ENCODE measurements at places on chromosomes 1 and 21.

- no peak for DNase-seq
These were observed 143.7 kb downstream of the TM2D1 start for GRCh38 chr1:61581251-61581650.

GRCh38 chr1:54012863-54013262, 5.1 kb downstream of the LDLRAD1 start:
- no peak for DNase-seq

- DNase-seq = no peak
These were observed 4.2 kb upstream of the KIFAP3 start for GRCh38 chr1:170078610-170079189.

GRCh38 chr1:114597949-114598348, 16.5 kb upstream of the BCAS2 start:
- DNase-seq = no peak

- no peak for DNase-seq
These were observed 45.9 kb downstream of the KLHDC7A start for GRCh38 chr1:18526436-18527275.

- DNase-seq = no peak
These were observed 41.7 kb downstream of the TNFRSF9 start for GRCh38 chr1:7898962-7899361.

DNA sequence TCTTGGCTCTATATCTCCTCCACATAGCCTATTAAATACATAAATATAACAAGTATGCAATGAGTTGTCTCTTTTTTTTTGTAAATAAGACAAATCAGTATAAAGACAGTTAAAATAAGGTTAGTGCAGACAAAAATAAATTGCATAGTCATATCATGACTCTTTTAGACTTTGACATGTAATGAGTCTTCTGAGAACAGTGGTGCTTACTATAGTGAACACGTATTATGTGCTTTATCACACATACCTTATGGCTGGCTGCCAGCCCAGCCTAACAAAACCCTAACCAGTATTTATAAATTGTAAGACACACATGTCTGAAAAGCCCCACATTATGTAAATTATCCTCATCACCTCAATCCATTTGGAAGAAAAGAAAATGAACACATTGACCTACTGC, 29.1 kb upstream of the F13B start:
- DNase-seq = no peak

- no peak for DNase-seq
These were observed 69.5 kb downstream of the ARHGEF16 start for GRCh38 chr1:3523980-3524379.

DNA sequence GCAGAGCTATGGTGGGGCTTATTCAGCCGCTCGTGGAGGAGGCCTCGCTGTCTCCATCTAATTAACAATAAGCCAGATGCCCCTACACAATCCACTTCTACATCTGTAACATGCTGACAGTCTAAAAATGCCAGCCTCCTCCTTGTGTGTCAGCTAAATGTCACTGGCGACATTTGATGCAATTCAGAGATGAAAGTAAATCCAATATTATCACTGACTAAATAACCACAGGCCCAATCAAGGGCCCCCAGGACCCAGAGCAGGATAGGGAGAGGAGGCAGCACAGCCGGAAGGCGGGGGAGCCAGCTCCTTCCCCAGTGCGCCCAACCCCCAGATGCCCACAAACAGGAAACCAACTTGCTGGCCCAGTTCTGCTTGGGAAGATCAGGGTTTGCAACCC, 76.6 kb downstream of the DMRTA2 start:
- DNase-seq = no peak

DNA sequence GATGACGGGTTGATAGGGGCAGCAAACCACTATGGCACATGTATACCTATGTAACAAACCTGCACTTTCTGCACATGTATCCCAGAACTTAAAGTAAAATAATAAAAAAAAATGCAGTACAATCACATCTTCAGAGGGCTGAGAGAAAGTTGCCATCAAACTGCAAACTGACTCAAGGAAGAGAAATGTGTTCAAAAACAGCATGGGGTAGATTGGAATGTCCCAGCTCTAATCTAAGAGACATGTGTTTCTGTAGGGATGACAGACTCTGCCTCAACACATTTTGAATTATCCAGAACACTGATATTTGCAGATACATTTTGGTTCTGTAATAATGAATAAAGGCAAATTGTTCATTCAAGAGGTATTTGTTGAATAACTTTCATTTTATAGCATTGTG, 171.2 kb upstream of the RUNX1 start:
- no peak for DNase-seq

DNA sequence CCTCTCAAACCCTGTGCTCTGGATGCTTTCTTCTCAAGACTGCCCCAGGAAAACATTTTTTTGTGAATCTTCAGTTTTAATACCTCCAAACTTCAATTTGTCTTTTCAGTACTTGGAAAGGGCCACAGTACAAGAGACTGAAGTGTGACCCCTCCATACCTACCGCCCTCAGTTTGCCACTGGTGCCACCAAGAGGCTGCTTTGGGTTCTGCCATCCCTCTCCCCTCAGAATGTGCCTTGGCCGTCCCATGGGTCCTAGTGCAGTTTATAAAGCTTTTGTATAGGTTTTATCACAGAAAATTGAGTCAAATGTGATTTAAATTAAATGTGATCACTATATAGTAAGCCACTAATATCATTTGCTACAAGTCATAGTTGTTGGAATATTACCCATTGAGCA, 60.8 kb upstream of the PGD start:
- no peak for DNase-seq

DNA sequence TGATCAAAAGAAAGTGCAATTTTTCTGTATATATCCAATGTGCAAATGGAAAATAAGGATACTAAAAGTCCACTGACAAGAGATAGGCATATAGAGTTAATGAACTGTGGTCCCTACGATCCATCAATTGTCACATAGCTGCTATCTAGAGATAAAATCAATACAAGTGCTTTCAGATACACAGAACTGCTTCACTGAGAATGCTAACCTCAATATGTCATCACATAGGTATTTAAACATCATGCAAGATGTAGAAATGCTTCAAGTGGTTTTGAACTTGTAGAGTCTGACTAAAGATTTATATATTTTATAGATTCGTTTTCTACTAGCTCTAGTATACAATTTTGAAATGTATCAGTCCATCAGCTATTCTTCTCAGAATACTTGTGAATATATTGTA, 1604.7 kb downstream of the PLA2G4A start:
- no peak for DNase-seq

DNA sequence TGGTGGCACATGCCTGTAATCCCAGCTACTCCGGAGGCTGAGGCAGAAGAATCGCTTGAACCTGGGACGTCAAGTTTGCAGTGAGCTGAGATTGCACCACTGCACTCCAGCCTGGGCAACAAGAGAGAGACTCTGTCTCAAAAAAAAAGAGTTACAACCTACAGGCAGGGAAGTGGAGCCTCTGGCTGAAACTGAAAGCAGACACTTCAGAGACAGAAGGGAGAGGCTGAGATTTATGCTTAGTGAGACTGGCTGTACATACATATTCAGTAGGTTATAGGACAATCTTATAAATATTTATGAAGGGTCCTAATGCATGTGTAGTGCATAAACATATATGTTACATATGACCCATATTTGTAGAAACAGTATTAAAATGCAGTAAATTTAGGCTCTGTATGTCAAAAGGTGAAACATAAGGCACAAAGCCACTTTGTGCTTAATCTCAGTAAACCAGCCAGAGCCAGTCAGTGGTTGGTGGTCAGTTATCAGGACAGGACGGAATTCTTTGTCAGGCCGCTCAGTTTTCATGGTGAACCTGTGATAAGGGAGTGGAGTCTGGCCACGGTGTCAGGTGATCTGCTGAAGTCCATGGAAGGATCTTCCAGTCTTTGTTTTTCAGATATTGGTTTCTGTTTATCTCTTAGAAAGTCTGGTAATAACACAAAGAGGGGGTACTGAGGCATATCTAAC, 13.7 kb downstream of the RHEX start:
- DNase-seq = no peak

GRCh38 chr1:29983321-29983720, 740.1 kb downstream of the MATN1 start:
- DNase-seq = no peak
